ENCODE measurements at places on chromosomes 2 and 18. TPM values are rescaled to one million over a fixed set of nuclear protein-coding genes. Genes with fewer than 3 reads are reported as not detected.

Gene ERFE
- 4.2 TPM for total RNA-seq

Gene ATG16L1
- total RNA-seq = 31.0 TPM

Gene ING5
- total RNA-seq = 31.8 TPM

Gene CHRNG
- not detected for total RNA-seq

Gene TSPYL6
- under 0.01 TPM for total RNA-seq

Gene FEV
- under 0.01 TPM for total RNA-seq

Gene SATB2
- 11.3 TPM for total RNA-seq

Gene ARHGAP15
- total RNA-seq = not detected

Gene TAF4B
- 1.9 TPM for total RNA-seq

Gene POTEJ
- not detected for total RNA-seq

Gene FN1
- 11,839 TPM for total RNA-seq

Gene IL1B
- total RNA-seq = 0.15 TPM

Gene LHCGR
- not detected for total RNA-seq

Gene B4GALT6
- 6.0 TPM for total RNA-seq

Gene CCNT2
- total RNA-seq = 21.8 TPM

Gene PTPRM
- total RNA-seq = 43.8 TPM

Gene ADD2
- not detected for total RNA-seq

Gene SLC16A14
- total RNA-seq = 2.6 TPM

Gene MC2R
- not detected for total RNA-seq

Gene KCNS3
- total RNA-seq = 1.0 TPM

Gene CFC1
- not detected for total RNA-seq

Gene POLR1A
- 18.5 TPM for total RNA-seq

Gene ANO7
- 0.83 TPM for total RNA-seq
